ENCODE measurements at places on chromosomes 7 and 10.
A peak's percentile ranks its signal among the peaks of the same experiment; 100 is the strongest.

- DNase-seq = no peak
These were observed 2.7 kb downstream of the UPP1 start for GRCh38 chr7:48091506-48092433.

DNA sequence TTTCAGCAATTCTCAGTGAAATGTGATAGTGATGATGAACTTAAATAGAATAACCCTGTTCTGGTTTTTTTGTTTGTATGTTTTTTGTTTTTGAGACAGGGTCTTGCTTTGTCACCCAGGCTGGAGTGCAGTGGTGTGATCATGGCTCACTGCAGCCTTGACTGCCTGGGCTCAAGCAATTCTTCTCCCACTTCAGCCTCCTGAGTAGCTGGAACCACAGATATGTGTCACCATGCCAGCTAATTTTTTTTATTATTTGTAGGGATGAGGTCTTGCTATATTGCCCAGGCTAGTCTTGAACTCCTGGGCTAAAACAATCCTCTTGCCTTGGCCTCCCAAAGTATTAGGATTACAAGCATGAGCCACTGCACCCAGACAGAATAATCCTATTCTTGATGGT is 14.3 kb upstream of the COL17A1 start:
- DNase-seq = no peak

DNA sequence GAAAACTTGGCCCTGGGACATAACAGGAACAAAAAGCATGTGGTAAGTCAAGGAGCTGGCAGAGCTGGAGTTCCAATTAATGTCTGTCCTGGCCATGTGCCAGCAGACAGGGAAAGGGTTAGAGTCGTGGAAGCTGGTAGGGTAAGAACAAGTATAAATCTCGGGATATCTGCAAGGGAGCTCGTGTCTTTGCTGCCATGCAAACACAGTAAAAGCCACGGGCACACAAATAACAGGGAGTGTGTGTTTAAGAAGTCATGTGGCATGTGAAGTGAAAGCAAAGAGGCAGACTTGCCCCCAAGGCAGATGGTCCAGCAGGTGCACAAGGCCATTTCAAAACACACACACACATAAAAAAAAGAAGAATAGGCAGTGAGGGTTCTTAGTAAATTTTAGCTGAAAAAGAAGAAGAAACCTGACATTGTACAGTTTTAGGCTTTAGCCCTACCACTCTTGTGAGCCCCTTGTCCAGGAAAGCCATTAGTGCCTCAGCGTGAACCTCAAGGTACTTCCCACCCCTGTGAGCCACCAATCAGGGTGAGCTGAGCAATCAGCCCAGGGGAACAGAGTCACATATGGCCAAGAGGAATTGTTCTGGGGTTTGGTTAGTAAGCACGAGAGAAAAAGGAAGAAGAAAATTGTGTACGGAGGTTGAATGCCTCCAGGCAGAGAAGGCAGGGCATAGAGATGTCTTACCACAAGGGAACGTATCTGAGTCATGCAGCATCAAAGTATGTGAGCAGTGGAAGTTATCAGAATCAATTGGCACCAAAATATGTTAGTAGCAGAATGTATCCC is 32.8 kb upstream of the ARHGAP12 start:
- DNase-seq = peak; percentile 69

DNA sequence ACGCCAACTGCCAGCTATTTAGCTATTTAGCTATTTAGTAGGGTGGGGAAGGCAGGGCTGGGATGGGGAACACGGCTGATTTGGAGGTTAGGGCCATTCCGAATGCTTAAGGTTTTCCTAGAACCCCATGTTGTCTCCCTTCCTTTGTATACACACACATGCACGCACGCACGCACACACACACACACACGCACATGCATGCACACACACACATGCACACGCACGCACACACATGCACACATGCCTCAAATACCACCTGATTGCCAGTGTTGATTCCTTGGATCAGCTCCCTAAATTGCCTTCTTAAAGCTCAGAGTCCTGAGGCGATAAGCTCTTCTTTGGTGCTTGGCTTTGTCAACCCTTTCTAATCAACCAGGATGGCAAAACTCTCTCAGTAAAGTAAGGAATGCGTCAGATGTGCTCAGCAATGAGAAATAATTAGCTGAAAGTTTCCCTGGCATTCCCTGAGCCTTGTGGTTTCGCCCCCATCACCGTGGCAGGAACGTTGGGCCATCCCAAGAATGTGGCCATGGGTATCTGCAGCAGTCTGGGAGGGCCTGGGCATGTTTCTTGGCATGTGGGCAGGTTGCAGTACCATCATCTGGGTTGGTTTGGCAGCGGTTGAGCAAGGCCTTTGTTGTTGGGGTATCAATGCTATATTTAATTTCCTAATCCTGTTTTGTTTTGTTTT is 305.6 kb downstream of the LRMDA start:
- no peak for DNase-seq

- no peak for DNase-seq
These were observed 244.5 kb upstream of the ANKRD30A start for GRCh38 chr10:36880898-36881297.

- no peak for DNase-seq
These were observed 149.0 kb downstream of the NRCAM start for GRCh38 chr7:108307194-108307593.

DNA sequence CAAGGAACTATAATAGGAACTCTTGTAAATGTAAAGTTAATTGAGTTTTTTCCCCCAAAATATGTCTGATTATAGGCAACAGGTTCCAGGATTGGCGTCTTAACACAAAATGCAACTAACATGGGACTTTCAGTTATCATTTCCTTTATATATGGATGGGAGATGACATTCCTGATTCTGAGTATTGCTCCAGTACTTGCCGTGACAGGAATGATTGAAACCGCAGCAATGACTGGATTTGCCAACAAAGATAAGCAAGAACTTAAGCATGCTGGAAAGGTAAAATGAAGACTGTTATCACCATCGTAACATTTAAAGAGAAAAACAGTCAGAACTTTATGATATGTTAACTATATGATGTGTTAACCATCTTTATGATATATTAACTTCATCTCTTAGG is 63.7 kb downstream of the SP8 start:
- no peak for DNase-seq

DNA sequence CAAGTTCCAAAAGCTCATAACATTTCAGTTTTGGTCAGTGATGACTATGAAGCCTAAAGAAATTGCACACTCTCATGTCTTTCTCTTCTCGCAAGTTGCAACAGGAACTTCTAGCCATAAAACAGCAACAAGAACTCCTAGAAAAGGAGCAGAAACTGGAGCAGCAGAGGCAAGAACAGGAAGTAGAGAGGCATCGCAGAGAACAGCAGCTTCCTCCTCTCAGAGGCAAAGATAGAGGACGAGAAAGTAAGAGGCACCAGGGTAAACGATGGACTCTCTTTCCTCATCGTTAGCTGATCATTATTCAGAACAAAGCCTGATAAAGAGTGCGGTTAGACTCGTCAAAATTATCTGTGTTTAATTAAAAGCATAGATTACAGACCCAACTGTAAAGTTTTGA is 94.7 kb downstream of the HDAC9 start:
- no peak for DNase-seq

GRCh38 chr10:69461243-69462025 is 10.2 kb downstream of the TSPAN15 start:
- DNase-seq = no peak

DNA sequence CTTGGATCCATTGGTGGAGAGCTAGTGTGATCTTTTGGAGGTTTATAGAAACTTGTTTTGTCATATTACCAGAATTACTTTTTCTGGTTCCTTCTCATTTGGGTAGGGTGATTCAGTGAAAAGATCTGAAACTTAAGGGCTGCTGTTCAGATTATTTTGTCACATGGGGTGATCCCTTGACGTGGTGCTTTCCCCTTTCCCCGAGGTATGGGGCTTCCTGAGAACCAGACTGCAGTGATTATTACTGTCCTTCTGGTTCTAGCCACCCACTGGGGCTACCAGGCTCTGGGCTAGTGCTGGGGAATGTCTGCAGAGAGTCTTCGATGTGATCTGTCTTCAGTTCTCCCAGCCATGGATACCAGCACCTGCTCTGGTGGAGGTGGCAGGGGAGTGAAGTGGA is 1030.0 kb downstream of the GRM8 start:
- DNase-seq = no peak

- no peak for DNase-seq
These were observed 59.8 kb upstream of the GDF10 start for GRCh38 chr10:47240173-47240572.

GRCh38 chr10:122199070-122199469 is 72.0 kb upstream of the BTBD16 start:
- peak; percentile 35 for DNase-seq

GRCh38 chr10:30431435-30431911 is 2.5 kb upstream of the MAP3K8 start:
- no peak for DNase-seq

Measured in NCI-H345 (cell line).